ENCODE measurements at places on chromosomes 13 and 19.
A peak's percentile ranks its signal among the peaks of the same experiment; 100 is the strongest.

DNA sequence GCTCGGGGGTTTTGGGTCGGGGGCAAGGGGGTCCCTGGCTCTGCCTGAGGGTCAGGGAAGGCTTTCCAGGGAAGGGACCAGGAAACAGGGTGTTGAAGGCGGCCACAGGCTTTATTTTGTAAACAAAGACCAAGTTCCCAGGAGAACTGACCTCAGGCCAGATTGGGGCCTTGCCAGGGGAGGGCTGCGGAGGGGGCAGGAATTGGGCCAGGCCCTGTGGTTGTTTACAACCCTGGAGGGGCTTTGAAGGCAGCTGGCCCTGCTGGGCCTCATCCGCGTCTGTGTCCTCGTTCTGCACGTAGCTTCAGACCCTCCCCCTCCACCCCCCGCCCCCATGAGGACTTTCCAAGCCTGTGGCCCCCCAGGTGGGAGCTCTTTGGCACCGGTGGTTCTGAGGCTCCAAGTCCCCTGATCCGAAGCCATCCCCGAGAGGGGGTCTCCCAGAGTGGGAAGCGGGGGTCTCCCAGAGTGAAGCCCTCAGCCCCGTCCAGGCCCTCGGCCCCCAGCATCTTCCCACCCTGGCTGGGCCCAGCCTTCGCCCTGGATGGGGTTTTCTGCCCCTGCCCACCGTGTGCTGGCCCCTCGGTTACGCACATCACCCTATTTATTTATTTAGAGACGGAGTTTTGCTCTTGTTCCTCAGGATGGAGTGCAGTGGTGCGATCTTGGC lies 13.5 kb upstream of the BSG start:
- no peak for DNase-seq

DNA sequence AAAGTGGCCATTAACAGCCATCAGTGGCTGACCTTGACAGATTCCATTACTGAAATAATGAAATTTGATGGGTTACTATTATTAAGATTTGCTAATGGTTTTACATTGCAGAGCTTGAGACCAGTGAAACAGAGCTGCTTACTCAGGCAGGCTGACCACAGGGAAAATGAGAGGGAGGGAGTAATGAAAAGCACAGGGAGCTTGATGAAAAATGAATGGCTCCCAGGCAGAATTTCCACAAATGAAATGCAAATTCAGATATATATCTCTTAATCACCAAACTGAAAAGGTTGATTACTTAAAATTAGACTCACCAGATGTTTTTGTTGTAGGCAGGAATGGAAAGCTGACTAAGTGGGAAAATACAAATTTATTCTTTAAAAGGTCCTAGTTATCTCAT lies 36.1 kb downstream of the HTR2A start:
- no peak for DNase-seq

DNA sequence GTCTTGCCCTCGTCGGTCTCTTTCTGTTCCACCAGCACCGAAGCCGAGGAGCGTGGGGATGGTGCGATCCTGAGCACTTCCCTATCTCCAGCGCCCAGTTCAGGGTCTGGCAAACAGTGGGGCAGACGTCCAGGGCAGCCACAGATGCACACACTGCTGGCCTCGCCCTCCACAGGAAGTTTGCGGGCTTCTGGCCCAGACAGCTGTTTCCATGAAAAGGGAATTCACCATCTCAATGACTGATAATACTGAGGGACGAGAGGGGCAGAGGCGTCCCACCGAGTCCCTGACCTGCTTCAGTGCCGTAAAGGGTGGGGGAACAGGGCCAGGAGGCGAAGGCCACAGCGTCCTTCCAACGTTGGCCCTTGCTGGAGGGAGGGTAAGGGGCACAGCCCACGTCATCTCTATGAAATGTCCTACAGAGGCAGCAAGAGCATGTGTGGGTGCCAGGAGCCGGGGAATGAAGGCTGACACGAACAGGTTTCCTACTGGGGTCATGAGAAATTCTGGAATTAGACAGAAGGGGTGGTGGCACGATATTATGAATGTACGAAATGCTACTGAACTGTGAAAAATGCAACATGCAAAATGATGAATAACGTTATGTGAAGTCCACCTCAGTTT lies 19.5 kb downstream of the SHC2 start:
- no peak for DNase-seq

DNA sequence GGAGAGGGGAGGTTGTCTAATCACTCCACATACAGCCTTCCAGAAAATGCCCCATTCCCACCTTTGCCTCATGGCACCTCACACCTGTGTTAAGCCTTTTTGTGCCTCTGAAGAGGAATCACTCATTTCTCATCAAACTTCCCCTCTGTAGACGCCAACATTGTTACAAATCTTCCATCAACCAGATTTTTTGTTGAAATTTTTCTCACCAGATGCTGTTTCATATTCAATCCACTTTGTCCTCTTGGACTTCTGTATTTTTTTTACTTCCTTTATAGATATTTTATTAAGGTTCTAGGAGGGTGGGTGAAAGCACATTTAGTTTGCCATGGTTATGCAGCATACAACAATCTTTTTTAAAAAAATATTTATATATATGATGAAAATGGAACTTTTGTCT lies 74.0 kb downstream of the RUBCNL start:
- DNase-seq = no peak

GRCh38 chr13:93778548-93778947 lies 551.9 kb downstream of the GPC6 start:
- no peak for DNase-seq

DNA sequence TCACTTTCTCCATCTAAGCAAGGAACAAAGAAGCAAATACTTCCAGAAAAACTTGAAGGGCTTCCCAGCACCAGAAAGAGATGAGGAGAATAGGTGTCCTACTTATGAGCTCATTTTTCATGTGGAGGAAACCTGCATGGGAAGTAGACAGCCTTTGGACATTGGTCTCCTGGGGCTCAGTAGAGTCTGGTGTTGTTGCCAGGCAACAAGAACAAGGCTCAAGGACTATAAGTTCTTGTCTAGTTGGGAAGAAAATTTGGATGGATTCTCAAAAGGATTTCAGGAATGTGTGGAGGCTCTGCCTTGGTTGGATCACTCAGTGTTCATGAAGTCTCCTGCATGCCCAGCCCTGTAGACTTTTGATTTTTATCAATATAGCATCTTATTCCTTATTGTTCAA lies 84.5 kb downstream of the MBNL2 start:
- peak; percentile 56 for DNase-seq

GRCh38 chr19:1261538-1261797 lies 7.7 kb upstream of the CIRBP start:
- no peak for DNase-seq

DNA sequence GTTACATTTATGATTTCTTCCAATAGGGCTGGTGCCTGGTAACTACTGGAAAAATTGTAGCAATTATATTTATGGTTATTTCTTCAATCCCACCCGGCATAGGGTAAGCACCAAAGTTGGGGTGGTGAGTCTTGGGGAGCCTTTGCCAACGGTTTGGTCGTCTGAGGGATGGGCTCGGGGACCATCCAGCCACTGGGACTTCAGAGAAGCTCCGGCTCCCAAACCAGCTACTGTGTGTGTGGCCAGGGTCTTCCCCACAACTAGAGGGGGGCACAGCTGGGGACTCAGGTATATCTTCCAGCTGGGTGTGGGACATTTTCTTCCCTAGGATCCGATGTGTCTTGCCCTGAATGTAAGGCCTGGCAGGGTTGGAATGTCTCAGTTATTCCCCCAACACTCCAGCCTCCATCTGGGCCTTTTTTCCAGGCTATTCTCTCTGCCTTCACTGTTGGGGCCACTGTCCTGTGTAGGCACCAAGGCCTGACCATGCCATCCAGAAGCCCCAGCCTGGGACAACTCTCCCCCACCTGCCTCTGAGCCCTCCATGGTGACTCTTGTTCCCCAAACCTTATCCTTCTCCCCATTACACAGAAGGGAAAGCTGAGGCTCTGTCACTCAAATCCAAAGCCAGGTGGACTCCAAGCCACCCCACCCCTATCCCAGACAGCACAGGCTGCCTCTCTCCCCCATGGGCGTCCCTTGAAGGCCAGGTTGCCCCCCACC lies 1.1 kb upstream of the IFI30 start:
- no peak for DNase-seq
